ENCODE measurements at places on chromosomes 3 and 15.
A peak's percentile ranks its signal among the peaks of the same experiment; 100 is the strongest.

- no peak overlapping the region for H3K27ac ChIP-seq
- no peaks in the 10 kb centered on the region for H3K27me3 ChIP-seq
- DNase-seq: no peak
- H3K4me1 ChIP-seq: peaks cover 18% of the 10 kb centered on the region
- H3K4me3 ChIP-seq: no peak overlapping the region
Measured at GRCh38 chr3:117399311-117400078, 689.9 kb downstream of the TUSC7 start.

DNA sequence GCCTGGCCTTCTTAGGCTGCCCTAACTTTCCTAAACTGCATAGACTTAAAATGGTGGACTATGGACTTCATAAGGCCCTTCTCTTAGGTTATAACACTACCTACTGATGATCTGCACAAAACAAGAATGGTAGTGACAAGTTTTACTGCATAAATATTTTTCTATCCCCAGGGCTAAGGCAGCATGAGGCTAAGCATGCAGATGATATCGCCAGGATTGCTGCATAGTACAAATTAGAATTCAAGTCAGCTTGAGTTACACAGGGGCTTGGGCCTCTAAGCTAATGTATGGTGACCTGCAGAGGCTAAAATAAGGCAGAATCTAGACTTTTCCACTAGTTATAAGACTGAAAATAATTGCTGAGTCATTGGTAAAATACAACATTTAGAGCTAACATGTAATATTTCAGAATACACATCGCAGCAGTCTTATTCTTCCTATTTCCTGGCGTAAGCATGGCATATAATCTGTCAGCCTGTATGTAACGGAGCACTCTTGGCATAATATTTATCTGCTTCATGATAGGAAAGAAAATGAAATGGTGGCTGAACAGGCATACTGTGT is 15.3 kb upstream of the RBMS3 start:
- no peak for DNase-seq
- peaks cover 2% of the 10 kb centered on the region for H3K27me3 ChIP-seq
- no peak overlapping the region for H3K27ac ChIP-seq
- no peaks in the 10 kb centered on the region for H3K36me3 ChIP-seq

DNA sequence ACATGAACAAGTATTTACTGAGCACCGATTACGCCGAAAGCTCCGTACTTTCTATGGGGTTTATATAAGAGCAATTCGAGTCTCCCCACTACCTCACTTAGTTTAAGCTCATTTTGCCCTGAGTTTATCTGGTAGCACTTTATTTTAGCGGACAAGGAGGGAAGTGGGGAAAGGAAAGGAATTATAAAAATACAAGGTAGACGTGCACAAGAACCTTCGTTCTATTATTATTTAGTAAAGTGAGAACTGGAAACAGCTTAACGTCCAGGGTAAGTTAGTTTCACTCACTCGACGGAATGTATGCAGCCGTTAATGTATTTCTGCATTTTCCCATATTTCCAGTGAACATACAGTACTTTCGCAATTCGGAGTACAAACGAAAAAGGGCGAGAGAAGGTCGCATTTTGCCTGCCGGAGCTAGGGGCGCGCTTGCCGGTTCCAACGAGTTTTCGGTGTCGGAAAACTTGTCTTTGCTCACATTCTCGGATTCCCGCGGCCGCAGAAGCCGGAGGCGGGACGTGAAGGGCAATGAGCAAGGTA is 1.2 kb upstream of the STT3B start:
- peak overlapping the region; percentile 95 for H3K27ac ChIP-seq
- peak overlapping the region; percentile 60 for H3K4me3 ChIP-seq
- H3K36me3 ChIP-seq: no peaks in the 10 kb centered on the region
- no peak for DNase-seq

- H3K27ac ChIP-seq: no peak overlapping the region
- peaks cover 3% of the 10 kb centered on the region for H3K36me3 ChIP-seq
- no peak for DNase-seq
- H3K27me3 ChIP-seq: no peaks in the 10 kb centered on the region
- peaks cover 5% of the 10 kb centered on the region for H3K4me1 ChIP-seq
Measured at GRCh38 chr3:128262457-128262856, 109.2 kb downstream of the EEFSEC start.

DNA sequence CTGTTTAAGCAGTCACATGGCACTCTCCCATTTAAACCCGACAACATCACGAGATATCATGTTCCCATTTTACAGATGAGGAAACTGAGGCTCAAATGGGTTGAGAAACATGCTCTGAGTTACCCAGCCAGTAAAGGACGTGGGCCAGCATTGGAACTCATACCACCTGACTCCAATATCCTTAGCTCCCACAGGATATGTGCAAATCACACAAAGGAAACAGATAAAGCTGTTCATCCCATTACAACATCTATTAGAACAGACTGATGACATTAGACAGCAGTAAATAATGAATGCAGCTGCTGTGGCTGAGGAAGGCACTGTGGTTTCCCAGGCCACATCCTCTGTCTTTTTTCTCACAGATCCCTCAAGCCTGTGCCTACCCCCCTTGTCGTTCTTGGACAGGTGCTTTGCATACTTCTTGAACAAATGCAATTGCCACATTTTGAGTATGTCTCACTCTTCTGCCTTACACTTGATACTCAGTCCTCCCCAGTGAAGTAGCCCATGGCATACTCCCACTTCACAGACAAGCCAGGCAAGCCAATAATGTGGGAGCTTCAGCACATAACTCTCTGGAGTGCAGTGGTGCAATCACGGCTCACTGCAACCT is 17.7 kb downstream of the FRMD4B start:
- H3K27me3 ChIP-seq: no peaks in the 10 kb centered on the region
- no peaks in the 10 kb centered on the region for H3K4me1 ChIP-seq
- DNase-seq: peak; percentile 56

DNA sequence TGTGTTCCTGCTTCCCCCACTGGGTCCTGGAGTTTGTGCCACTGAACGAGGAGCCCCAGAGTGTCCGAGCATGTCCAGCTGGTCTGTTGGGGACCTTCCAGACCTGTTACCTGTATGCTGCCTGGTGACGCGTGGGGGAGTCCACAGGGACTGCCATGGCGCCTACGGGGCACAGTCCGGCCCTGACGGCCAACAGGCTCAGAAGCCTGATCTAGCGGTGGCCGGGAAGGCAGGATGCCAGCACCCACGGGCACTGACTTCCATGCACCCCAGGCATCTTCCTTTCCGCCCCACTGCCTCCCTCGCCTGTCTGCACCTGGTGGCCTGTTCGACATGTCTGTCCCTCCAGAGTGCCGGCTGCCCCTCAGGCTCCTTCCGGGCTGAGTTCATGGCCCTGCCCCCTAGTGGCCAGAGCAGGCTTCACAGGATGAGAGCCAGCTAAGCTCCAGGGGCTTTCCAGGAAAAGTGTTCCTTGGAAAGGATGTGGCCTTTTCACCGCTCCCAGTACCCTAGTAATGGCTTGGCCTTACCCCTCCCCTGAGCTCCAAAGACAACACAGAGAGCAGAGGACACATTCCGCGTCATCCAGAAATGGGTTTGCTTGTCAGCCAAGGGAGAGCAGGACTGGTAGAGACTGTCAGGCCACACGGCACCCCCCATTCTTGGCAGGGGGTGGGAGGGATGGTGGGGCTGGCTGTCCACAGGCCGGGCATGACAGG is 35.7 kb downstream of the NGRN start:
- no peak overlapping the region for H3K4me3 ChIP-seq
- H3K27me3 ChIP-seq: no peaks in the 10 kb centered on the region
- no peak overlapping the region for H3K27ac ChIP-seq
- H3K4me1 ChIP-seq: peaks cover 6% of the 10 kb centered on the region

- no peaks in the 10 kb centered on the region for H3K4me1 ChIP-seq
- H3K27me3 ChIP-seq: peaks cover 2% of the 10 kb centered on the region
- no peak overlapping the region for H3K27ac ChIP-seq
- no peak overlapping the region for H3K4me3 ChIP-seq
Measured at GRCh38 chr15:59751552-59752413, 62.7 kb upstream of the BNIP2 start.

DNA sequence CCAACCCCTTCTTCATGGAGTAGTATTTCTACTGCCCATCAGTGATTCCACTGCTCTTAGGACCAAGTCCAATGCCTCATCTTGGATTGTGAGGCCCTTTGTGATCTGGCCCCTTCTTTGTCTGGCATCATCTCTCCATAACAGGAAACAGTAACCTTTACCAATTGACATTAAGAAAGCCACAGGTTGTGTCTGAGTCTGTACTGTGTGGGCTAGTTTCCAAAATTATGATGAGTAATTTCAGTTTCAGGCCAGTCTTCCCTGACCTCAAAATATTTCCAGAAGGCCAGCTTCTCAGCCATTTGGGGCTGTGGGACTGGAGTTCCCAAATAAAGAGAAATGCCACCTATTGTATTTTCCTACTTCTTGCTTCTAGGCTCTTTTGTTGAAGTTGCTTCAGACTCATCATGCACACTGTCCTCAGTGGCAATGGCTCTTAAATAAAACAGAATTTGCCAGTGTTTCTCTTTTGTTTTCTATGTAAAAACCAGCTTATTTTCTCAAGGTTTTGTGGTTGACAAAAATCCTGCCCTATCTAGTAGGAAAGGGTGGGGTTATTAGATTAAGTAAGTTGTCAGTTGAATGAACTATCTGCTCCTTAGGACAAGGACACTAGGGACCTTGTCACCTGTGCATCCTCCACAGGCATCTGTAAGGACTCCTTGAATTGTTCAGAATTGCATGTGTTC is 47.0 kb upstream of the ACKR4 start:
- H3K36me3 ChIP-seq: no peaks in the 10 kb centered on the region
- DNase-seq: no peak
- H3K4me1 ChIP-seq: no peaks in the 10 kb centered on the region
- H3K4me3 ChIP-seq: no peak overlapping the region
- no peaks in the 10 kb centered on the region for H3K27me3 ChIP-seq

GRCh38 chr3:96012939-96013338 is 801.5 kb upstream of the EPHA6 start:
- H3K27ac ChIP-seq: no peak overlapping the region
- DNase-seq: no peak
- no peaks in the 10 kb centered on the region for H3K27me3 ChIP-seq
- H3K4me1 ChIP-seq: no peaks in the 10 kb centered on the region
- H3K4me3 ChIP-seq: no peak overlapping the region

DNA sequence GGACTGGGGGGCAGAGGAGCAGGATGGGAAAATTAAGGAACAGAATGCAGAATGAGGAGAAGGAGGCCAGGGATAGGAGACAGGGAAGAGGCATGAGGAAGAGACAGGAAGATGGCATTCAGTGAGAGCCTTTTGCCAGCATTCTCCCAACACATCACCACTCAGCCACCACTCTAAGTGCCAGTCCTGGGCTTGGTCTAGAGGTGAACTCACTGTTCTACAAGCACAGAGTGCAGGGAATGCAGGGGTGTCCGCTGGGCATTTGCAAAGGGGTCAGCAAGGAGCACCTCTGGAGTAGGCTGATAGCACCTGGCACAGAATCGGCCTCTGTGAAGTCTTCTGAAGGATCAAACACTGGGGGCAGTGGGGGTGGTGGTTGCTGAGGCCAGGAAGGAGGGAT is 14.6 kb upstream of the IGDCC3 start:
- H3K4me1 ChIP-seq: no peaks in the 10 kb centered on the region
- H3K27me3 ChIP-seq: peaks cover 13% of the 10 kb centered on the region
- H3K36me3 ChIP-seq: peaks cover 31% of the 10 kb centered on the region
- no peak overlapping the region for H3K27ac ChIP-seq
- H3K4me3 ChIP-seq: no peak overlapping the region

GRCh38 chr3:46905661-46906451 is 28.3 kb downstream of the PTH1R start:
- no peak for DNase-seq
- H3K36me3 ChIP-seq: no peaks in the 10 kb centered on the region
- H3K4me3 ChIP-seq: no peak overlapping the region
- peaks cover 10% of the 10 kb centered on the region for H3K4me1 ChIP-seq
- H3K27me3 ChIP-seq: no peaks in the 10 kb centered on the region
- H3K27ac ChIP-seq: no peak overlapping the region

- no peaks in the 10 kb centered on the region for H3K27me3 ChIP-seq
- H3K27ac ChIP-seq: no peak overlapping the region
- peaks cover 44% of the 10 kb centered on the region for H3K36me3 ChIP-seq
- H3K4me3 ChIP-seq: no peak overlapping the region
- H3K4me1 ChIP-seq: no peaks in the 10 kb centered on the region
- DNase-seq: peak; percentile 79
Measured at GRCh38 chr3:42213417-42213816, 52.6 kb downstream of the CCK start.

DNA sequence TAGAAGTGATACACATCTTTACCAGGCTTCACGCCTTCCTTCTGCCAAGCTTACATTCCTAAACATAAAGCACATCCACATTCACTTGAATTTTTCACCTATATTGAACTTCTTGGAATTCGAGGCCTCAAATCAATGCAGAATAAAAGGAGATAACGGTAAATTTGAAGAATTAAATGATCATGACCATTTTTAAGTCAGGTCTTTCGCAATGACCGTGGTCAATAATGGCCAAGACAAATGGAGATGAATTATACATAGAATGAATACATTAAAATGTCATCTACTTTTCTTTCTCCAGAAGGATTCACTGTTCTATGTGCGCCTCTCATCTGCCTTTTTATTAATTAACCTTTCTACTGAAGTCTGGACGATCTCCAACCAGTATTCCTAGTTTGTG is 5.3 kb upstream of the GOLGA8A start:
- H3K27me3 ChIP-seq: no peaks in the 10 kb centered on the region
- no peak overlapping the region for H3K27ac ChIP-seq
- H3K36me3 ChIP-seq: no peaks in the 10 kb centered on the region
- no peak for DNase-seq

- no peak overlapping the region for H3K4me3 ChIP-seq
- H3K27ac ChIP-seq: no peak overlapping the region
- no peak for DNase-seq
- no peaks in the 10 kb centered on the region for H3K36me3 ChIP-seq
- H3K27me3 ChIP-seq: no peaks in the 10 kb centered on the region
Measured at GRCh38 chr3:172012775-172013174, 26.6 kb upstream of the FNDC3B start.

GRCh38 chr15:81905889-81906288 is 139.9 kb downstream of the MEX3B start:
- H3K36me3 ChIP-seq: no peaks in the 10 kb centered on the region
- no peak overlapping the region for H3K4me3 ChIP-seq
- H3K27ac ChIP-seq: no peak overlapping the region
- H3K27me3 ChIP-seq: no peaks in the 10 kb centered on the region
- H3K4me1 ChIP-seq: no peaks in the 10 kb centered on the region

GRCh38 chr15:87626860-87627259 is 629.7 kb downstream of the NTRK3 start:
- H3K4me3 ChIP-seq: no peak overlapping the region
- H3K27me3 ChIP-seq: no peaks in the 10 kb centered on the region
- no peaks in the 10 kb centered on the region for H3K36me3 ChIP-seq
- no peak for DNase-seq

Measured in small intestine (tissue), 16 donors.